ENCODE measurements at places on chromosomes 3 and 15.

DNA sequence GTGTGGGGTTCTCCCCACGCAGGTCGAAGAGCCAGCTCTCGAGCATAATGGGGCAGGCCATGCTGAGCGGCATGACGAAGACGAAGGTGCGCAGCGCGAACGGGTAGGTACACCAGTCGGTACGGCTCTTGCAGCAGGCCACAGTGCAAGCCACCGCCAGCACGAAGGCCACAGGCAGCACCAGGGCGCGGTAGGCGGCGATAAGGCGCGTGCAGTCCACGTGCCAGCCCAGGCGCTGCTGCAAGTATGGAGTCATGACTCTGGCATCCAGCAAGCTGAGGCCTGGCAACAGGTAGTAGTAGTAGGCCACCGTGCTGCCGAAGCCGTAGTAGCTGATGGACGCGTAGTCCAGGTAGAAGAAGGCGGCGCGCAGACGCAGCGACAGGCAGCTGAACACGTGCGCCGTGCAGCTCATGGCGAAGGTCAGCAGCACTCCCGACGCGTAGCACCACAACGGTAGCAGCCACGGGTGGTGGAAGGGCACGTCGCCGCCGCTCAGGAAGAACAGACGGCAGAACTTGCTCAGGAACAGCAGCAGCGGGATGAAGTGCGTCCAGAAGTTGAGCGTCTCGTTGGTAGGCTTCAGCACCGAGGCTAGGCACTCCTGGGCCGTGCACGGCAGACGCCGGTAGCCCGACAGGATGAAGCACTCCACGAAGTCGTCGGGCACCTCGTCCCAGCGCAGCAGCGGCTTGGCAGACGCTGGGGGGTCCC lies 797 bp downstream of the PAQR9 start:
- DNase-seq, result no peak

DNA sequence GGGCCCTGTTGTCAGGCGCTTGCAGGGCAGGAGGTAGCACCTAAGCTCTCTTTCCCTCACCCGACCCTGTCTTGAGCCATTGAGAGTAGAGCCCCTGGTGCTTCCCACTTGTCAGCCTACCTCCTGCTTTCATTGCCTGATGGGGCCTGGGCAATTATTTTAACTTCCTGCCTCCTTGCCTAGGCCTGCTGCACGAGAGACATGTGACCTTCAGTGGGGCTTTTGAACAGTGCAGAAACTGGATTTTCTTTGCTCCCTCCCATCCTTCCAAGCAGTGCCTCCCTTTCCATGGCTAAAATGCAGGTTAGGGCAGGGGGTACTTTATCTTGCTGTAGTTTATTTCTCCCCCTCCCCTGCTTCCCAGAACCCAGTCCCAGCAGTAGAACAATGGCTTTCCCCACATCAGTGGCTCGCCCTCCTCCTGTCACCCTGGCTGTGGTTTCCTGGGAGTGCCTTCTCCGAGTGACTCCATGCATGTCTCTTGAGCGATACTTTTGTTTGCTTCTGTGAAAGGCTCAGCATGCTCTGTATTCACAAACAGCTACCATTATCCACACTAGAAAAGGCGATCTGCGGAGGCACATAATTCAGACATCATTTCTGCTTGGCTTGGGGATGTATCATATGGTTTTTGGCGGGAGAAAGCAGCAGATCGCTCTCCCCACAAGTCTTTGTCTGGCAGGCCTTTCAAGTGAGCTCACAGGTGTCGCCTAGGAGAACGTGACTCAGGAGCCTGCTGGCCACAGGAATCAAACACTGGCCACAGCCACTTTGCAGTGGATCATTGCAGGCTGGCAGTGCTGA lies 24.1 kb downstream of the PDIA5 start:
- DNase-seq, result no peak

GRCh38 chr3:127814325-127814781 lies 8.0 kb downstream of the MGLL start:
- DNase-seq, result no peak

DNA sequence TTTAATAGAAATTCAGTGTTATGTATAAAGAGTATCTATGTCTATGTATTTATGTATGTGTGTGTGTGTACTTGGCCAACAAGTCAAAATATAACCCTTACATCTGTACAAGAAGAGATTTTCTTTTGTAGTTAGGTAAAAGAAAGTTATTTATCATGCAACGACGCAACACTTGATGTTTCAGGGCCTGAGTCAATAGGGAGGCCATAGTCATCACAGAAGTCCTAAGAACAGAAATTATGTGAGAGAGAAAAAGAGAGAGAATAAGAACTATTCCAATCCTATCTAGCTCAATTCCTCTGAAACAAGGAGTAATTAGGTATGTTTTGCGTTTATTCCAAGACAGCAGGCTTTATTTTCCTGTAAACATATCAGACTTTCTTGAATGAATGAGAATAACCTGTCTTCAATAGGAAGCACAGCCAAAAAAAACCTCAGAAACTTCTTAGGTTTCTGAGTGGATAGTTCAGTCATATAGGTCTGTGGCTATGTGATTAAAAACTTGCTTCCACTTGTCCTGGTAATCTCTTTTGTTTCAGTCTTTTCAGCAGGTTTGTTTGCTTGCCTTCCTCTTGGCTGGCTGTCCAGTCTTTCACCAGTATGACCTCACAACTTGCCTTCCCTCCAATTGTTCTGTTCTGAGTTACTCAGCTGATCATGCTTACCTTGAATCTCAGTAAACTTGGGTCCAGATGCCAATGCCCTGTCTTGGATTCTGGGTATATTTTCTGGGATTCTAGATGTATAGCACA lies 382.4 kb upstream of the GBE1 start:
- DNase-seq, result no peak

DNA sequence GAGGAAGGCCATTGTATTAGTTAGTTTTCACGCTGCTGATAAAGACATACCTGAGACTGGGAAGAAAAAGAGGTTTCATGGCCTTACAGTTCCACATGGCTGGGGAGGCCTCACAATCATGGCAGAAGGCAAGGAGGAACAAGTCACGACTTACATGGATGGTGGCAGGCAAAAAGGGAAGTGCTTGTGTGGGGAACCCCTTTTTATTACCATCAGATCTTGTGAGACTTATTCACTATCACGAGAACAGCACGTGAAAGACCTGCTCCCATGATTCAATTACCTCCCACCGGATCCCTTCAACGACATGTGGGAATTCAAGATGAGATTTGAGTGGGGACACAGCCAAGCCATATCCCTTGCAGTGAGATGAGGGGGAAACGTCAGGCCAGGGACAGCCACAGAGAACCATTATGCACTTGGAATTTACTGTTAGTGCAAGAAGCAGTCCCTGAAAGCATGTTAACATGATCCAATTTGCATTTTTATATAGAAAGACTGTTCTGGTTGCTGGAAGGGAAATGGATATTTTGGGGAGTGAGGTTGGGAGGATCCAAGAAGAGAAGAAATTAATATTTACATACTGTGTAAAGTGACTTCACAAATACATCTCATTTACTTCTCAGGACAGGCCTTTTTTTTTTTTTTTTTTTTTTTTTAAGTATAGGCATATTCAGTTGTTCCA lies 87.1 kb downstream of the ARNT2 start:
- no peak for DNase-seq

GRCh38 chr3:155356594-155357370 lies 63.3 kb upstream of the STRIT1 start:
- no peak for DNase-seq

DNA sequence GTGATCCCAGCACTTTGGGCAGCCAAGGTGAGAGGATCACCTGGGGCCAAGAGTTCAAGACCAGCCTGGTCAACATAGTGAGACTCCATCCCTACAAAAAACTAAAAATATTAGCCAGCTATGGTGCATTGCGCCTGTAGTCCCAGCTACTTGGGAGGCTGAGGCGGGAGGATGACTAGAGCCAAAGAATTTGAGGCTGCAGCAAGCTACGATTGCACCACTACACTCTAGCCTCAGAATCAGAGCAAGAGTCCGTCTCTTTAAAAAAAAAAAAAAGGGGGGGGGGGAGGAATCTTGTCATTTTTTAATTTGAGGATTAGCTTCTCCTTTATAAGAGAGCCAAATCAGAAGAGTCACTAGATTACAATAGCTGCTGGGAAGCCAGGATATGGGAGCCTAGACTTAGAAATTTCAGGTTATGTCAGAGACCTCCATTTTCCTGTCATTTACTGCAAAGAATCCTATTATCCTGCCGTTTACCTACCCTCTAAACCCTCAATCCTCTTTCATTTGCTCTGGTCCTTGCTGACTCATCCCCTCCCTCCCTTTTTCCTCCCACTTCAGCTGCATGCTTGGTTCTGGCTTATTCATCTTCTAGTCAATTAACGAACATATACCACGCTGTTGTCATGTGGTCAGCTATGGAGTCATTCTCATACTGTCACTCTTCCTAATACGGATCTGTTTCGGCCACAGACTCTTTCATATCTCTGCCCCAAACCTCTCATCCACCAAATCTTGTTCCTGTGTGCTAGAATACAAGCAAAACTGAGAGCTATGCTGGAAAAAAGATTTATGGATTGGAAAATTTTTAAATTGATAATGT lies 83.8 kb upstream of the PPIB start:
- DNase-seq, result peak; percentile 43

- peak; percentile 21 for DNase-seq
Measured at GRCh38 chr15:77634266-77634962, 1.7 kb upstream of the LINGO1 start.

GRCh38 chr3:157920822-157921700 lies 185.2 kb downstream of the SHOX2 start:
- DNase-seq, result peak; percentile 84

- no peak for DNase-seq
Measured at GRCh38 chr3:160409812-160410610, 10.6 kb downstream of the SMC4 start.

DNA sequence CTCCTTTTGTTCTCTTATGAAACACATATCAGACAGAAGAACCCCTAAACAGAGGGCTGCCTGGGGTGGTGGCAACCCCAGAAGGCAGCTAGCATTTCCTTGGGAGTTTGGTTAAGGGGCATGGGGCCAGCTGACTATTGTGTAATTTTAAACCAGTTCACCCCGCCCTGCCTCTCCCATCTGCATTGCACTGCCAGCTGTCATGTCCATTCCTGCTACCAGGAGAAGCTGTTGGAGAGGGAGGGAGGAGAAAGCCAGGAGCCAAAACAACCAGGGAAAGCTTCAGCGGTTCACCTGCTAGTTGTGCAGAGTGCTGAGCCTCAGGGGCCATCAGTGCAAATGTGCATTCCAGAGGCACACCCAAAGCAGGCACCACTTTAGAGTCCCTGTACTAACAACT lies 47.6 kb upstream of the ATP1B3 start:
- no peak for DNase-seq

- DNase-seq, result no peak
Measured at GRCh38 chr3:18194431-18194830, 230.7 kb downstream of the SATB1 start.

DNA sequence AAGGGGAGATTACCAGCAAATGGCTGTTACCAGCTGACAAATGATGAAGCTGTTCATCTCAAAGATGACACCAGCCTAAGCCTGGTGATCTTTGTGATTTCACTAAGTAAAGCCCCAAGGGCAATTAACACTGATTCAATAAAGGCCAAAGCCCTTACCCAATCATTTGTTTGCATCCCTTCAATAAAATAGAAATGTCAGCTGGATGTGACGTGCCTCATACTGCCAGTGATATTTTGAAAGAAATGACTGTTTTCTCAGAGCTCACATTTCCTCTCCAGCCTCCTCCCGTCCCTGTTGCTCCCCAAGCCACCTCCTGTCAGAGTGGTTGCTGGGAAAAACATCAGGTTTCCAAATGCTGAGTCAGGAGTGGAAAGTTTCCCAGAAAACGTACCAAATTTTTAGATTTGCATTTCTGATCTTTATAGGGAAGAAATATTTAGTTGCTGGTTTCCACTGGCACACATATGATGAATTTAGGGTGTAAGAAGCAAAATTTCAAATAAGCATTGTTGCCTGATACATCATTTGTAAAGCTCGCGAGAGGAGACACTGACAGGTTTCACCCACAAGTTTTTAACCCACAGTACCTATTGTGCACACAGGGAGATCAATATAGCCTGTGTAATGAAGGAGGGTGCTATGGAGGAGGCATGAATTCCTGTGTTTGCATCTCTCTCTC lies 21.0 kb downstream of the C2CD4A start:
- peak; percentile 44 for DNase-seq

All from NCI-H774 (cell line).